ENCODE measurements at places on chromosomes 1 and 21. TPM values are rescaled to one million over a fixed set of nuclear protein-coding genes. Genes with fewer than 3 reads are reported as not detected.

Gene SPATA21
- not detected for total RNA-seq

DNA sequence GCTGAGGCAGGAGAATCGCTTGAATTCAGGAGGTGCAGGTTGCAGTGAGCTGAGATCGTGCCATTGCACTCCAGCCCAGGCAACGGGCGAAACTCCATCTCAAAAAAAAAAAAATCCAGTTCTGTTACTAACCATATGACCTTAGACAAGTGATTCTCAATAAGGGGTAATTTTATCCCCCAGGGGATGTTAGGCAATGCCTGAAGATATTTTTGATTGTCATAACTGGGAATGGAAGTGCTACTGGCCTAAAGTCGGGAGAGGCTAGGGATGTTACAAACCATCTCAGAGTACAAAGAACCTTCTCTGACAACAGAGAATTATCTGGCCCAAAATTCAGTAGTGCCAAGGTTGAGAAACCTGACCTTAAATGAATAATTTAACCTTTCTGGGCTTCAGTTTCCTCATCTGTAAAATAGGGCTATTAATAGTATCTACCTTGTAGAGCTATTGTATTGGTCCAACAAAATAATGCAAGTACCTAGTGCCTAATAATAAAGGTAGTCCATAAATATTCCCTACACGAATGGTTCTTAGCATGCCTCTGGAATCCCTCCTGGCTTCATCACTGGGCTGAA lies 5.8 kb upstream of the LMNA start:
- peak overlapping the region; percentile 98 for H3K27ac ChIP-seq
- DNase-seq: no peak
- H3K4me1 ChIP-seq: peaks cover 11% of the 10 kb centered on the region
- peaks cover 2% of the 10 kb centered on the region for H3K27me3 ChIP-seq
- no peaks in the 10 kb centered on the region for H3K36me3 ChIP-seq

Gene ZBTB8OS
- 54.3 TPM for total RNA-seq

Gene PPFIA4
- total RNA-seq: 1.6 TPM

GRCh38 chr1:156048663-156049258 lies 4.8 kb downstream of the UBQLN4 start:
- H3K27me3 ChIP-seq: no peaks in the 10 kb centered on the region
- no peak overlapping the region for H3K4me3 ChIP-seq
- H3K36me3 ChIP-seq: peaks cover 28% of the 10 kb centered on the region

GRCh38 chr1:54317084-54317483 lies 89.1 kb downstream of the SSBP3 start:
- no peak overlapping the region for H3K27ac ChIP-seq
- no peak for DNase-seq
- no peak overlapping the region for H3K4me3 ChIP-seq

GRCh38 chr1:37905727-37906126 lies 41.1 kb downstream of the INPP5B start:
- peaks cover 15% of the 10 kb centered on the region for H3K4me1 ChIP-seq
- H3K36me3 ChIP-seq: peaks cover 29% of the 10 kb centered on the region
- H3K4me3 ChIP-seq: no peak overlapping the region
- H3K27me3 ChIP-seq: no peaks in the 10 kb centered on the region
- DNase-seq: no peak
- no peak overlapping the region for H3K27ac ChIP-seq

Gene ADAMTS5
- not detected for total RNA-seq

- H3K4me3 ChIP-seq: no peak overlapping the region
- DNase-seq: no peak
- H3K27me3 ChIP-seq: peaks cover 51% of the 10 kb centered on the region
- H3K36me3 ChIP-seq: no peaks in the 10 kb centered on the region
Observed at GRCh38 chr1:185735701-185736064, 1.5 kb downstream of the HMCN1 start.

Gene LCE1B
- not detected for total RNA-seq

DNA sequence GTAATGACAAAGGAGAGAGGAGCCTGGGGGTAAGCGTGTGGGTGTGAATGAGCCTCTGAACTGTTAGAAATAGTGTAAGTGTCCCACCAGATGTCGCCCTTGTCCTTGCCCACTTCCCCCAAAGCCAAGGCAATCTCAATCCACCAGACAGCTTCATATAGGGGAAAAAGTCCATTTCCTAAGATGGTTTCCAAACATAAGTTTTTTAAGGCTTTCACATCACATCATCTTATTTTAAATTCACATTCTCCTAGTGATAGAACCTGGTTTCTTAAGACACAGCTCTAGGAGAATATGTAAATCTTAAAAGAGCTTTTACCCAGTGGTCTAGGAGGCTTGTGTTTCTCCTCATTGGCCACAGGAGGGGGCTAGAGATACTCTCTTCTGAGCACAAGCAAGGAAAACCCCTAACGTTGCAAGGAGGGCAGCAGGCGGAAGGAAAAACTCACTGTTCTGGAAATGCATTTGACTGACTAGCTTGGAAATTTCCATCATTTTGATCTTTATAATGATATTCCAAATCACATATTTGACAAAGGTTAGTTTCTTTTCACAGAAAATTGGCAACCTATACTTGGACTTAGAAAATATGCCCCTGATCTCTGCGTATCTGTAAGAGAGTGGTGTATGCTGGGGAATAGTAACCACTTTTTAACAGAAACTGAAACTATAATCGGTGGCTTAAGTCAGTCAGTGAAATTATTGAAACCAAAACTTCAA lies 51.9 kb upstream of the LPAR3 start:
- peak overlapping the region; percentile 99 for H3K27ac ChIP-seq
- H3K36me3 ChIP-seq: peaks cover 16% of the 10 kb centered on the region
- peaks cover 17% of the 10 kb centered on the region for H3K4me1 ChIP-seq
- H3K27me3 ChIP-seq: no peaks in the 10 kb centered on the region

DNA sequence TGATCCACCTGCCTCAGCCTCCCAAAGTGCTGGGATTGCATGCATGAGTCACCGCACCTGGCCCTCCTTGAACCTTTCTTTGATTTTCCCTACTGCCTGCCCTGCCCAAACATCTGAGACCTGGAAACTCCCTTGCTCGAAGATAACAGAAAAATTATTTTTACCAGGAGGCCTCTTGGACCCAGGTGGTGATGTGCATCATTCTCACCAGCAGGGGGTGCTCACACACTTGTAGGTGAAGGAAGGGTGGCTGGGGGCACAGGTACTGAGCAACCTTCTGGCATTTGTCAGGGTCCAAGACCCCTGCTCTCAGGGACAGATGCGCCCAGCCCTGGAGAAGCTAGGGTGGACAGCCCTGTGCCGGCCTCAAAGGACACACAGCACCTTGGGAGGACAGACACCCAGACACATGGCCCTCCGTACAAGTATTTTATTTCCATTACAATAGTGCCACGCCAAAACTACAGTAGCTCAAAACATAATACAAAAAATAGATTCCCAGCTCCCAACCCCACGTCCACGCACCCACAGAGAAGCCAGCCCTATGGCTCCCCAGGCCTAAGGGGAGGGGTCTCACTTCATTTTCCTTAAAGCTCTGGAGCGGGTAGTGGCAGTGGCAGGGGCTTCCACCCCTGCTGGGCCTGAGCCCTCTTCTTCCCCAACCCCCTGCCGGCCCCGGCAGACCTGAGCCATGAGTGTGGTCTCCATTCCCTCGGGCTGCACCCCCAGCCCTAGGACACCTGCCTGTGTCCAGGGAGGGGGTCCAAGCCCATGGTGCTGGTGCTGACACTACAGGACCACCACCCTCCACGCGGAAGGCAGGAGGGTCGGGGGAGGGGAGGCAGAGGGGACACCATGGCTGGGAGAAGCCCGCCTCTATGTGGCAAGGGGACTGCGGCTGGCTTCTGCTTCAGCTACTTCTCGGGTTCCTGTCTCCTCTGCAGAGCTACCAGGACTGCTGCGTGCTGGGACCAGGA lies 40.4 kb upstream of the EIF4G3 start:
- peak; percentile 68 for DNase-seq
- H3K27me3 ChIP-seq: no peaks in the 10 kb centered on the region
- H3K27ac ChIP-seq: no peak overlapping the region
- no peak overlapping the region for H3K4me3 ChIP-seq
- peaks cover 35% of the 10 kb centered on the region for H3K36me3 ChIP-seq
- H3K4me1 ChIP-seq: peaks cover 4% of the 10 kb centered on the region

DNA sequence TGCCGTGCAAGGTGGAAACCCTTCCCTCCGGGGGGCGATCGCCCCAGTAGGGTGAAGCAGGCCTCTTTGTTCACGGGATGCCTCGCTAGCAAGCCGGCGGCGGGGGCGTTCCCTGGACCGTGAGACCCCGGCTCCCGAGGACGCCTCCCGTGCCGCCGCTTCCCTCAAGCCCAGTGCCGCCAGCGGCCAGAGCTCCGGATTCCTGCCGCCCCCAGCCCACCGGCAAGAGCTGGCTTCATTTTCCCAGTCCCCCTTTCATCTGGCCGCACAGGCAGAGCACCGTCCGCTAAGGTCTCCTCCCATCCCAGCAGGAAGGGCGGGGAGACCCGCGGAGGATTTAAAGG lies 16.3 kb downstream of the IER5 start:
- no peaks in the 10 kb centered on the region for H3K36me3 ChIP-seq
- H3K27me3 ChIP-seq: no peaks in the 10 kb centered on the region
- peaks cover 67% of the 10 kb centered on the region for H3K4me1 ChIP-seq
- H3K27ac ChIP-seq: peak overlapping the region; percentile 88
- DNase-seq: no peak

DNA sequence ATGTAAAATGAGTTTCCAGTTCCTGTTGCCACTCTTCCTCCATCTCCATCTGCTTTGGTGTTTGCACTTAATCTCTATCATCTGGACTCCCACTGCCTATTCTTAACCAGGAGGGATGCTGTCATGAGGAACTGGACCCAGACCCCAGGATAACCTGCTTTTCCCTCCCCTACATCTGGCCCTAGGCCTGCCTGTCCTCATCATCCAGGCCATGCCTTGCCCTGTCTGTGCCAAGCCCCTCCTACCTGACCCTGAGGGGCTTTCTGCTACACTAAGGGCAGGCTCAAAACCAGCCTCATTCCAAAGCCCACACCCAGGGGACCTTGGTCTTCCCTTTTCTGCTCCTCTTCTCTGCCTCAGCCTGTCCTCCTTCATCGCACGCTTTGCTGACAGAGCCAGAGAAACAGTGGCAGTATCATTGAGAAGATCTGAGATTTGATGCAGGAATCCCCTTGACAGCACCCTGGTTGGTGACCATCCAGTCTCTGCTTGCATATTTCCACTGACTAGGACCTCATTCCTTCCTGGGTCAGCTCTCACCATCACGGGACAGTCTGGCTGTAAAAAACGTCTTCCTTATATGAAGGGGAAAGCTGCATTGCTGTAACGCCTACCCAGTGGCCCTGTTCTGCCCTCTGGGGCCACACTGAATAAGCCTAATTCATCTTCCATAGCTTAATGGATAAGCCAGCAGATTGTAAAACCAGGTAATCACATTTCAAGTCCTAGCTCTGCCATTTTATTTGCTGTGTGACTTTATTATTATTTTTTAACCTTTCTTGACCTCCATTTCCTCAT lies 38.8 kb downstream of the PLXNA2 start:
- no peaks in the 10 kb centered on the region for H3K27me3 ChIP-seq
- H3K36me3 ChIP-seq: no peaks in the 10 kb centered on the region
- H3K4me3 ChIP-seq: no peak overlapping the region
- DNase-seq: no peak
- no peaks in the 10 kb centered on the region for H3K4me1 ChIP-seq
- H3K27ac ChIP-seq: no peak overlapping the region

DNA sequence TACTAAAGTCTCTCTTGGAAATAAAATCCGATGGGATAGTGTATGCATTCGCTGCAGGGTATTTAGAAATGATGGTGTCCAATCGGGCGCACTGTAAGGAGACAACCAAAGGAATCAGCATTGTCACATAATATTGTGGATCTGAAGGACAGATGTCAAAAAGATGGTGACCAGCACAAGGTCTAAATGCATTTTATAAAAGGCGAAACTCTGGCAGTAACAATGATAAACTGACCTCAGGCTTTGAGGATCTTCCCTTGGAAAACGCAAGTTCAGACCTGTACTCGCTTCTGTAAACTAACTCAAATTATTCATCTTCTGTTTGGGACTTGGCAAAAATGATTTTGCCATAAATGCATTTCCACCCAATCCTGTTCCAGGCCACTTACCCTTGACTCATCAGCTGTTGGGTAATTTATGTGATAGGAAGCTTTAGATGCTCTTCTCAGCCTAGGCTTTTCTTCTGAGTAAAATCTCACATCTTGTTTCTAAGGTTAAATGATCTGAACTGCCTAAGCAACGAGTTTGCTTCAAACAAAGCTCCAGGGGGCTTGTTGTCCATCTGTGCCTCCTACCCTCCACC lies 33.8 kb downstream of the STPG1 start:
- H3K27ac ChIP-seq: no peak overlapping the region
- DNase-seq: no peak
- H3K4me1 ChIP-seq: no peaks in the 10 kb centered on the region
- no peak overlapping the region for H3K4me3 ChIP-seq

DNA sequence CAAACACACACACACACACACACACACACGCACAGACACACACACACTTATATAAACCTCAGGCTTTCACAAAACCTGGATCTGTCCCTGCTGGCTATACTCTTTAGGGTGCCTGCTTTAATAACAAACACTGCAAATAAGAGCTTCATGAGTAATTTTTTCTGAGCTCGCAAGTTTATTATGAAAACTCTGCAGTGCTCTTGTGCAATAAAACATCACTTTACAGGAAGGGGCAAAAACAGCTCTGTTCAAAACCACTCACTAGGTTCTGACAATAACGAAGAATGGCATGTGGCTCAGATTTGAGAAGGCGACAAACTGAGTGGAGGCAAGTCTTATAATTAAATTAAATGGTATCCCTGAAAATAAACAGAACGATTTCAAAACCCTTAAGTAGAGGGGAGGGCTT lies 42.6 kb upstream of the CTPS1 start:
- H3K4me3 ChIP-seq: no peak overlapping the region
- DNase-seq: no peak
- no peak overlapping the region for H3K27ac ChIP-seq
- H3K4me1 ChIP-seq: no peaks in the 10 kb centered on the region

- DNase-seq: no peak
- peaks cover 23% of the 10 kb centered on the region for H3K36me3 ChIP-seq
- H3K27ac ChIP-seq: peak overlapping the region; percentile 88
Observed at GRCh38 chr1:206699000-206699586, 14.4 kb downstream of the MAPKAPK2 start.

DNA sequence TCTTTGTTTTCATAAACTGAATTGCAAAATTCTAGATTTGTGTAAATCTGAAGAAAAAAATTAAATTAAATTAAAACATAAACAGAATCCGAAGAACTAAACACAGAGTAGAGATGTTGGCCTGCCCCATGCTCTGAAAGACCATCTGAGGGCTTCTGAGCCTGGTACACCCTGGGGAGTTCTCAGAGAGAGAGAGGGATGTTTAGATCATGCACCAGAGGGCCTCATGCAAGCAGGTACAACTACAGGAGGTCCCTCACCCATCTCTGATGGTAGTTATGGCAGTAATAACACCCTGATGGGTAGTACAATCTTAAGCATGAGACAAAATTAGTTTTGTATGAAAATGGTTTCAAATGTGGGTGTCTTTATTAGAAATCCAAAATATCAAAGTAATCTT lies 127.7 kb downstream of the TGFB2 start:
- DNase-seq: no peak
- H3K36me3 ChIP-seq: no peaks in the 10 kb centered on the region
- H3K4me3 ChIP-seq: no peak overlapping the region
- peaks cover 28% of the 10 kb centered on the region for H3K4me1 ChIP-seq
- H3K27me3 ChIP-seq: peaks cover 4% of the 10 kb centered on the region
- H3K27ac ChIP-seq: peak overlapping the region; percentile 52
